ENCODE measurements at places on chromosomes 2 and 18. TPM values are rescaled to one million over a fixed set of nuclear protein-coding genes. Genes with fewer than 3 reads are reported as not detected.

The CHRND gene
- total RNA-seq, result not detected

The MAL gene
- total RNA-seq, result not detected

The SCYGR6 gene
- not detected for total RNA-seq

The CFAP53 gene
- 0.16 TPM for total RNA-seq

Measured in mesenteric fat pad (tissue), 1 donor.